ENCODE measurements at places on chromosomes 2 and 18. TPM values are rescaled to one million over a fixed set of nuclear protein-coding genes. Genes with fewer than 3 reads are reported as not detected.

The MYO5B gene
- total RNA-seq = 16.1 TPM

The DCC gene
- not detected for total RNA-seq

The CFAP210 gene
- not detected for total RNA-seq

The ANO7 gene
- total RNA-seq = 1.3 TPM

The KCNIP3 gene
- total RNA-seq = 1.6 TPM

The INPP5D gene
- total RNA-seq = 5.0 TPM

The SERPINB10 gene
- total RNA-seq = not detected

The KCNJ3 gene
- total RNA-seq = 0.78 TPM

The SGO2 gene
- 0.50 TPM for total RNA-seq

The ALS2 gene
- 20.8 TPM for total RNA-seq

The POMC gene
- 0.33 TPM for total RNA-seq

The SPATA3 gene
- not detected for total RNA-seq

The EVA1A gene
- total RNA-seq = 84.3 TPM

The NEU4 gene
- total RNA-seq = 109 TPM

The PLEK gene
- 2.9 TPM for total RNA-seq

The C1QL2 gene
- not detected for total RNA-seq

The KYNU gene
- 38.6 TPM for total RNA-seq

The IL1F10 gene
- not detected for total RNA-seq

The IRS1 gene
- 25.3 TPM for total RNA-seq
